ENCODE measurements at places on chromosomes 6 and 20. TPM values are rescaled to one million over a fixed set of nuclear protein-coding genes. Genes with fewer than 3 reads are reported as not detected.

CLIC5 gene
- total RNA-seq: not detected

ARFGEF3 gene
- under 0.01 TPM for total RNA-seq

MAP7 gene
- total RNA-seq: 1.3 TPM

EGFL8 gene
- 0.97 TPM for total RNA-seq

CTAGE9 gene
- total RNA-seq: not detected

SLC17A3 gene
- not detected for total RNA-seq

CEP162 gene
- total RNA-seq: 6.0 TPM

EEF1A2 gene
- 0.43 TPM for total RNA-seq

ANKEF1 gene
- 0.97 TPM for total RNA-seq

MATN4 gene
- not detected for total RNA-seq

SALL4 gene
- total RNA-seq: 0.97 TPM

HSPA1A gene
- total RNA-seq: 77.0 TPM

COL20A1 gene
- total RNA-seq: not detected

FLOT1 gene
- 107 TPM for total RNA-seq

GFOD1 gene
- 4.2 TPM for total RNA-seq

FOXA2 gene
- not detected for total RNA-seq

ISM1 gene
- 0.64 TPM for total RNA-seq

Data from fibroblast of villous mesenchyme (primary cell).